ENCODE measurements at places on chromosomes 3 and 15.

GRCh38 chr3:135226057-135226456, 431.0 kb downstream of the EPHB1 start:
- DNase-seq, result no peak

- no peak for DNase-seq
These were observed 3.1 kb downstream of the HMCES start for GRCh38 chr3:129281726-129282125.

DNA sequence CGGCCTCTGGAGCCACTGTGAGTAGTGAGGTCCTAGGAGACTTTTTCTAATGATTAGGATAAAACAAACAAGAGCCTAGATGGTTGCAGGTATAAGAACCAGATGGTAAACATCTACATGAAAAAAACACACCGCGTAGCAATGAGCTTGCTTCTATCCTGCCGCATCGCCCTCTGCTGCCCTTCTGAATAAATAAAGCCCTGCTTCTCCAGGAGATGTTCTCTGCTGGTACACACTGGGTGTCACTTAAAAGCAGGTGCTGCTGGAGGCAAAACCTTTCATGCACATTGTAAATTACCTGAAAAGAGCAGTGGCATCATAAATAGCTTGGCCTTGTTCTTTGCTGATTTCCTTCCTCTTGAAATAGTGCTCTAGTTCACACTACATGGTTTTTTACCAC, 164.4 kb upstream of the TOPAZ1 start:
- DNase-seq, result no peak

DNA sequence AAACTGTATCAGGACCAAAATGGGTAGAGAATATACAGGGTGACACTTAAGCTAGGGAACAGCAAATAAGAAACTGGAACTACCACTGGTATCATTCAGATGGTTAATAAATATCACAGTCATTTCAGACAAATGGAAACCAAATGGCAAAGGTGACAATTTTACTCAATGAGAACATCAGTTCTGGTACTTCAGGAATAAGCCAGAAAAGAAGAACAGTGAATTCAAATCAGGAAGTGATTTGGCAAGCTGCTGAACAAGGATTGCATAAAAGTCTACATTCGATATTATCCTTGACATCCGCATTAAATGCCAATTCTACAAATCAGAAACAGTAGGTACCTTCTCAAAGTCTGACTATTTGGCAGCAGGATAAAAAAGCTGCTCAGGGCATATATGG, 23.5 kb upstream of the STIMATE start:
- DNase-seq, result no peak

DNA sequence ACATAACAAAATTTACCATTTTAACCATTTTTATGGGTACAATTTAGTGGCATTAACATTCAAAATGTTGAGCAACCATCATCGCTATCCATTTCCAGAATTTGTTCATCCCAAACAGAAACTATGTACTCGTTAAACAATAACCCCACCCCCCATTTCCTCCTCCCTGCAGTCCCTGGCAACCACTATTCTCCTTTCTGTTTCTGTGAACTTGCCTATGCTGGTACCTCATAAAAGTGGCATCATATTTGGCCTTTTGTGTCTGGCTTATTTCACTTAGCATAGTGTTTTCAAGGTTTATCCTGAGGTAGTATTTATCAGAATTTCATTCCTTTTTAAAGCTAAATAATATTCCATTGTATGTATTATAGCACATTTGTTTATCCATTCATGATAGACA, 32.4 kb downstream of the C3orf80 start:
- no peak for DNase-seq

- no peak for DNase-seq
These were observed 50.9 kb upstream of the OSTN start for GRCh38 chr3:191148131-191148530.

DNA sequence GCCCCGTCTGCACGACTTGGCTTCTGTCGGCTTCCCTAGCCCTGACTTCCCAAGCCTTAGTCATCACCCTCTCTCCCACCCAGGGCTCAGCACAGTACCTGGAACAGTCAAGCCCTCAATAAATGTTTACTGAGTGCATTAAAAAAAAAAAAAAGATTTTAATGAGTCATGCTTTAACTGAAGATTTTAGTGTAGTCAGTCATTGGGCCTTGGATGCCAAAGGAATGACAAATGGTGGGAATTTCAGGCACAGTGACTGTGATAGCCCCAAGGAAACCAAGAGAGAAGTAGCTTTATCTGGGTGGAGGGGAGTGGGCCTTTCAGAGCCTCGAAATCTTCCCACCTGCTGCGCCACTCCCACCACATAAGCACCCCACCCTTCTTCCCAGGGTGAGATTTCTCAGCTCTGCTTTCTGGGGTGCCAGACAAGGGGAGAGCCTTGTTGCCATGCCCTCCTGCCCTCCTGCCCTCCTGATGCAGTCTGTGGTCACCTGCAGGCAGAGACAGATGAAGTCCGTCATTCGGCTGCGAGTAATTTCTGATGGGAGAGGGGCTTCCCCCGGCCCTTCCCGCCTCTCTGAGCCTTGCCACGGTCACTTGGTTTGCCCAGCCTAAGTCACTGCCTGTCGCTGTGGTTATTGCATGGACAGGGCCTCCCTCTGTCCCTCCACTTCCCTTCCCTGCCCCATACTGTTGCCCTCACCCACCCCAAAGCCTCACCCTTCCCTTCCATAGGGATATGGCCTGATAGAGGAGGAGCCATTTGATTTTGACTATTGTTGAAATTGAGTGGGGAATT, 41.8 kb downstream of the SMAD3 start:
- no peak for DNase-seq

DNA sequence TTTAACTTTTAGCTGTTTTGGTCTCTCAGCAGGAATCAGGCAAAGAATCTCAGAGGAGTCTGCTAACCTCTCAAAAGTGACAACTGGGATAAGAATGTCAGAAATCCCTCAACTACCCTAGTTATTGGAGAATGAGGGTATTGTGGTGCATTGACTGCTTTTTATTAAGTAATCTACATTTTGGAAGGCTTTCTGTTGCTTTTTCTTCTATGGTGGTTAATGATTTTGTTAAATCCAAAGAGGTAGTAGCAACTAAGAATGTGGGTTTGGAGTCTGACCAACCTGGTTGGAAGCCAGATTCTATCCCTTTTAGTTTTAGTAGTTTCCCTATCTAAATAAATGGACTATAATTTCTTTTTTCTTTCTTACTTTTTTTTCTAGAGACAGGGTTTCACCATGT, 94.7 kb upstream of the RNF7 start:
- DNase-seq, result no peak

DNA sequence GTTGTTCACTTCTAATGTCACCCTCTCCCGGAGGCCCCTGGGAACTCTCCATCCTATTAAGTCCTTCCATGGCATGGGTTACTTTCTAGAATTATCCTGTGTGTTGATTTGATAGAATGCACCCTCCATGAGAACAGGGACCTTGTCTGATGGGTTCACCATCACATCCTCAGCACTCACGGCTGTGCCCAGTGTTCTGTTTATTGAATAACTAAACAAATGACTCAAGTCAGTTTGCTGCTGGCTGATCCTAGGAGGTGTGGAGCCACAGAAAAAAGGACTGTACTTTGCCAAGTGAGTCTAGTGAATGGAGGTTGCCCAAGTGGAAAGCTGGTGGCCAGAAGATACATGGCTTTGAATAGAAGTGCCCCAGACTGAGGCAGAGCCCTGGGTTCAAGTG, 48.5 kb upstream of the RAB6B start:
- DNase-seq, result no peak

DNA sequence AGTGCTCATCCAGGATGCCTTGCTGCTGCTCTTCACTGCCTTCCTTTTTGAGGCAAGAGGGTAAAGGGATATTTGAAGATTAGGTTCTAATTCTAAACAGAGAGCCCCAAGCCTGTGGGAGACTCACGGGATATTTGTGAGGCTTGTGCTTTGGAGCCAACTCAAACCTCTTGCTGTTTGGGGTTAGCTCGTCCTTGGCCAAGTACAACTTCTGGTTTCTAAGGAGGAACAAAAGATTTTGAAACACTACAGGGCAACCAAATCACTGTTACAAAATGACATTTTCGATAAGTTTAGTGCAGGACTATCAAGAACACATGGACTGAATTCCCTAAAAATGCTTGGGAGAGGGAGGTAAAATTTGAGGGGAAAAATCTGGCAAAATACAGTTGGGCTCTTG, 190.2 kb downstream of the RORA start:
- no peak for DNase-seq

DNA sequence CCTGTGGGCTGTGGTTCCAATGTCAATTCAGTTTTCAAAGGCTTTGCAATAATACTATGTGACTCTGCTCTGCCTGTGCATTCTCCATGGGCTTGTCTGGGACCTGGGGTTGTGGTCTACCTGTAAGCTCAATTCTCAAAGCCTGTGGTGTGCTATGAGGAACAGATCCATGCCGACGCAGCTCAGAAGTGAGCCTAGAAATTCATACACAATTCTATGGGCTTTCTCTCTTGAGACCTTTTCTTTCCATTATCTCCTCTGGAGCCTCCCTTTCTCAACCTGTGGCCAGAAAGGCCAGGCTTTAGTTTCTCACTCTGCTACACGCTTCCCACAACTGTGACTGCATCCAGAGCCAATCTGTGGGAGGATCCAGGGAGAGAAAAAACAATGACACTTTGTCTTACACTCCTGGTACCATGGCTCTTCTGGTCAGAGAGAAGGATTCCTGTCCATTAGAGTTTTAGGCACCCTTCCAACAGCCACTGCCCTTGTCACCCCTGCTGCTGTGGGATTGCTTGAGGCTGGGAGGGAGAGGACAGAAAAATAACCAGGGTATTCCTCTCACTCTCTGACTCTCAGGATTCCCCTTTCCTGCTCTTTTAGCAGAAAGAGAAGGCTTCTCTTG, 34.1 kb upstream of the KLF13 start:
- DNase-seq, result no peak

GRCh38 chr15:33716025-33716424, 252.3 kb upstream of the CHRM5 start:
- DNase-seq, result no peak

- no peak for DNase-seq
These were observed 461.7 kb downstream of the NR2F2 start for GRCh38 chr15:96792216-96792615.

All from NCI-H187 treated with DMSO at 0.1 percent for 48 hours (cell line).